ENCODE measurements at places on chromosomes 1 and 21.

DNA sequence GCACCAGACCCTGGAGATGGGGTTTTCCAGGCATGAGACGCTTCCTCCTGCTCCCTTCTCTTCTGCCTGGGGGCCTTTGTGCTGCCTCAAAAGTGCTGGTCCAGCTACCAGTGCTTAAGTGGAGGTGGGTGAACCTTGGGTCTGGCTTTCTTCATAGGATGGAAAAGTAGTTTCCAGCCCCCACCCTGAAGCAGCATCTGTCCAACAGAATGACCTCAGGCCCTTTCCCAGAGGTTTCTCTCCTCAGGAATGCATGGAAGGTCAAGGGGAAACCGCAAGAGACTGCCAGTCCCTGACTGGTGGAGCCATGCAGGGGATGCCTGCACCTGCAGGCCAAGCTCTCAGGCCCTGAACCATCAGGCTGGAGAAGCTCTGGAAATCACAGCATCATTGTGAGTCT lies 63.8 kb downstream of the HMGB4 start:
- DNase-seq, result no peak

GRCh38 chr1:47333578-47333921 lies at the start of gene CMPK1:
Gene CMPK1, plus strand, starts transcription at chr1:47333790. Its CDS starts 156 bp downstream, at chr1:47333946.
- peak; percentile 41 for DNase-seq

- peak; percentile 74 for DNase-seq
These were observed 44.0 kb downstream of the FAM163A start for GRCh38 chr1:179786815-179787685.

- no peak for DNase-seq
These were observed 10.0 kb downstream of the HS2ST1 start for GRCh38 chr1:86924324-86924960.

GRCh38 chr1:41046347-41046775 lies 24.8 kb upstream of the SLFNL1 start:
- no peak for DNase-seq

- DNase-seq, result peak; percentile 82
These were observed 81.2 kb upstream of the EFHD2 start for GRCh38 chr1:15328351-15329103.

GRCh38 chr1:218472885-218473284 lies 127.7 kb downstream of the TGFB2 start:
- no peak for DNase-seq

- DNase-seq, result no peak
These were observed 310.9 kb downstream of the MATN1 start for GRCh38 chr1:30412241-30413110.

DNA sequence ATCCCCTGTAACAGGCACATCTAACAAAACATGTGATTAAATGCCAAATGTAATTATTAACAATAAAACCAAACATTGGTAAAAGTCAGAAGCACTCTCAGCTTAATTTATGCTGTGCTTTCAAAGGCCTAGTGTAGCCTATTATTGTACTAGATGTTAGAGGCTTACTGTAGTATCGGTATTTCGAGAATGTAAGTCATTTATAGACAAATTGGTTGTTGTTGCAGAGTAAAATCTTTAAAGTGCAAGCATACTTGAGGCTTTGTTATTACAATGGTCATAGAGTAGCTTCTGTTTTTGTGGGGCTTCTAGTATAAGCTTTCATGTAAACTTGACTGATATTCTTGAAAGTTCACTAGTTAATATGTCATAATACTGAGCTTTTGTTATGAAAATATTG lies 965.8 kb downstream of the PLA2G4A start:
- no peak for DNase-seq

DNA sequence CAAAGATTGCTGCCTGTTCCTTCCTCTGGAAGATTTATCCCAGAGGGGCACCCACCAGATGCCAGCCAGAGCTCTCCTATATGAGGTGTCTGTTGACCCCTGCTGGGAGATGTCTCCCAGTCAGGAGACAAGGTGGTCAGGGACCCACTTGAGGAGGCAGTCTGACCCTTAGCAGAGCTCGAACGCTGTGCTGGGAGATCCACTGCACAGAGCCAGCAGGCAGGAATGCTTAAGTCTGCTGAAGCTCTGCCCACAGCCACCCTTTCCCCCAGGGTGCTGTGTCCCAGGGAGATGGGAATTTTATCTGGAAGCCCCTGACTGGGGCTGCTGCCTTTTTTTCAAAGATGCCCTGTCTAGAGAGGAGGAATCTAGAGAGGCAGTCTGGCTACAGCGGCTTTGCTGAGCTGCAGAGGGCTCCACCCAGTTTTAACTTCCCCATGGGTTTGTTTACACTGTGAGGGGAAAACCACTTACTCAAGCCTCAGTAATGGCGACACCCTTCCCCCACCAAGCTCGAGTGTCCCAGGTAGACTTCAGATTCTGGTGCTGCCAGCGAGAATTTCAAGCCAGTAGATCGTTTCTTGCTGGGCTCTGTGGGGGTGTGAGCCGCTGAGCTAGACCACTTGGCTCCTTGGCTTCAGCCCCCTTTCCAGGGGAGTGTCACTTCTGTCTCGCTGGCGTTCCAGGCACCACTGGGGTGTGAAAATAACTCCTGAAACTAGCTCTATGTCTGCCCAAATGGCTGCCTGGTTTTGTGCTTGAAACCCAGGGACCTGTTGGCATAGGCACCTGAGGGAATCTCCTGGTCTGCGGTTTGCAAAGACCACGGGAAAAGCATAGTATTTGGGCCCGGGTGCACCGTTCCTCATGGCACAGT lies 51.1 kb upstream of the PDC start:
- DNase-seq, result no peak

- DNase-seq, result no peak
These were observed 1.8 kb downstream of the MYCL start for GRCh38 chr1:39899611-39900538.

- no peak for DNase-seq
These were observed 1.5 kb downstream of the GSTM4 start for GRCh38 chr1:109657395-109657794.

- DNase-seq, result no peak
These were observed 229.1 kb downstream of the KCNJ6 start for GRCh38 chr21:37686991-37687810.

DNA sequence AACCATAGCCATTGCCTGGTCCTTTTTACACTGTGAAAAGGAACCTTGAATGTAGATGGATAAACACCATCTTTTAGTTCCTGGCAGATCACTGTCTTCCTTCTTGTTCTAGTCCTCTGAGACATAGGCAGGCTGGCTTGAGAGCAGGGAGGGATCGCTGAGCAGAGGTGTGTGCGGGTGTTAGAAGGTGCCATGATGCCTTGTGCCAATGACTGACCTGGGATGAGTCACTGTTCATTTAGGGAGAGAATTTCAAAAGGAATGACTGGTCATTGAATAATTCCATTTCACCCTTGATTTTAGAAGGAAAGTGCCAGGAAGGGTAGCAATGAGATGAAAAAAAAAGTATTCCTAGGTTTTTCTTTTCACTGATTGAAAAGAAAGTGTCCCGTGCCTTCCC lies 383.9 kb downstream of the KIF26B start:
- no peak for DNase-seq

GRCh38 chr21:42525029-42525581 lies 11.5 kb downstream of the SLC37A1 start:
- DNase-seq, result no peak

All from NCI-H446 (cell line).